Activated T-cell treated with anti-CD3 and anti-CD28 coated beads, Interleukin-2, amount 50 U/mL, for 48 hours (primary cell): ENCODE measurements at places on chromosomes 4 and X.

DNA sequence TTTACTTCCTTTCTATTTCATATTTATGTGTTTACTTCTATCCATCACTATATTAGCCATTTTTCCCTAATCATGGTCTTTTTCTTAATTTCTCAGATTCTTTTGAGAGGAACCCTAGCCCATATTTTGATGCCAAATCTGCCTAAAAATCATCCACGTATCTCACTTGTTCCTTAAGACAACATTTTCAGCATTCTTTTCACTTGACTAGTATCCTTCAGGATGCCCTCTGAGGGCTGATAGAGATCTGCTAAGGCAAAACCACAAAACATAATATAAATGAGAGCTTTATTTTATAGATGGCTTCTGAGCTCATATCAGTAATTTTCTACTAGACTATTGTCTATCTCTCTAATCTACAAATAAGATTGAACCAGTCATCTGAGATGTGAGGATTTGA lies 341.9 kb downstream of the GPM6A start:
- no peak for DNase-seq

DNA sequence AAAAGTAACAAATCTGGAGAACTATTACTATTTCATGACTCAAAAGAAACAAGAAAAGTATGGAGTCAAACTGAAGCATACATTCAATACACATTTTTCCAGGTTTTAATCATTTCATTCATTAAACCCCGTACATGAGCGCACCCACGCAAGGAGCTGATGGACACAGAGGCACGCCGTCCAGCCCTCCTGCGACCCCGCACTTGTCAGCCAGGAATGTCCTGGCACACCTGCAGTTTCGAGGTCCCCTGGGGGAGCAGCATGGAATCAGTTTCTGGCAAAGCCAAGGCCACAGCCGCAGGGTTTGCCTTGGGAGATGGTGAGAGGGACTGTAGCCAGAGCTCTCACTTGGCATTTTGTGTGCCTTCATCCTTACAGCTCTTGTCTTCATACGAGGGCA lies 12.8 kb upstream of the SLC2A9 start:
- DNase-seq: no peak

- no peak for DNase-seq
These were observed 9.8 kb upstream of the TNIP2 start for GRCh38 chr4:2765832-2766526.

DNA sequence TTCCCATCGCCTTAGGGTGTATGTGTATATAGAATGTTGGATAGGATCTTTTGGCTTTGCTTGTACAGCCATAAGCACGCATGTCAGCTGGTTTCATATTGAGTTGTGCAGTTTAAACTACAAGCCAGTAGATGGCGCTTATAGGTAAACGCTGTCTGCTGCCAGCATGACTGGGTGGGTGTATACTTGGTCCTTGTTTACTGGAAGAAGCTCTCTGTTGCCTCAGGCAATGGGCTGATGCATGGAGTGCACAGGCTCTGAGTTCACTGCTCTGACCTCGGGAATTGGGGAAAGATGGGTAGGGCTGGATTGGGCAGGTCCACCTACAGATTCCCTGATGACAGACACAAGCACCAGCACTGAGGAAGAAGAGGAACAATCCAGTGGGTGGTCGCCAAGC lies 831.5 kb downstream of the STIM2 start:
- DNase-seq: no peak

DNA sequence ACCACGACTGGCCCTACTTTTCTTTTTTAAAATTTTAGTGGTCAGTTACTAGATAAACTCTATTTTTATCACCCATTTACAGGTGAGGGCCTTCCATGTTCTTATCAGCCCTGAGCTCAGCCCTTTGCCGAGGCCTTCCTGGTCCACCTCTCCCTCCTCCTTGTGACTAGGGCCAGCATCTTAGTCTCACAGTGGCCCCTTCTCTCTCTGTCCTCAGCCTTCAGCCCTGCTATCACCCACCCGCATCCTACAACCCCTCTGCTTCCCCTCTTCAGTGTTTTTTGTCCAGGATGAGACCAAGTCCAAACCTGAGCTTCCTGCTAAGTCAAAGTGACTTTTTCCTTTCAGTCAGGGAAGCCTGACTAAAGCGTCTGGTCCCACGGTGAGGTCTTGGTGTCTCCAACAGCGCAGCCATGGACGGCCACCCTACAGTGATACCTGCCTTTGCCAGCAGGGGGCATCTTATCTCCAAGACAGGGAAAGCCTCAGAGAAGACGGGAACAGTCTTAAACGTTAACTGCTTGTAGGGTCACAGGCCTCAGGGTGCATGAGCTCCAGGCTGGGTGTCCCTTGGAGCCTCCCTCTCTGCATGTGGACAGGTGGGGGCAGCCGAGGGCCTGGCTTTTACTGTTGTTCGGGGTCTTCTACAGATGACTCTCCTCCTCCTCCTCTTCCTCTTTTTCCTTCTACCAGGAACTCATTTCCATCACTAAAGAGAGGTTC lies 11.7 kb upstream of the GAGE10 start:
- DNase-seq: peak; percentile 90

DNA sequence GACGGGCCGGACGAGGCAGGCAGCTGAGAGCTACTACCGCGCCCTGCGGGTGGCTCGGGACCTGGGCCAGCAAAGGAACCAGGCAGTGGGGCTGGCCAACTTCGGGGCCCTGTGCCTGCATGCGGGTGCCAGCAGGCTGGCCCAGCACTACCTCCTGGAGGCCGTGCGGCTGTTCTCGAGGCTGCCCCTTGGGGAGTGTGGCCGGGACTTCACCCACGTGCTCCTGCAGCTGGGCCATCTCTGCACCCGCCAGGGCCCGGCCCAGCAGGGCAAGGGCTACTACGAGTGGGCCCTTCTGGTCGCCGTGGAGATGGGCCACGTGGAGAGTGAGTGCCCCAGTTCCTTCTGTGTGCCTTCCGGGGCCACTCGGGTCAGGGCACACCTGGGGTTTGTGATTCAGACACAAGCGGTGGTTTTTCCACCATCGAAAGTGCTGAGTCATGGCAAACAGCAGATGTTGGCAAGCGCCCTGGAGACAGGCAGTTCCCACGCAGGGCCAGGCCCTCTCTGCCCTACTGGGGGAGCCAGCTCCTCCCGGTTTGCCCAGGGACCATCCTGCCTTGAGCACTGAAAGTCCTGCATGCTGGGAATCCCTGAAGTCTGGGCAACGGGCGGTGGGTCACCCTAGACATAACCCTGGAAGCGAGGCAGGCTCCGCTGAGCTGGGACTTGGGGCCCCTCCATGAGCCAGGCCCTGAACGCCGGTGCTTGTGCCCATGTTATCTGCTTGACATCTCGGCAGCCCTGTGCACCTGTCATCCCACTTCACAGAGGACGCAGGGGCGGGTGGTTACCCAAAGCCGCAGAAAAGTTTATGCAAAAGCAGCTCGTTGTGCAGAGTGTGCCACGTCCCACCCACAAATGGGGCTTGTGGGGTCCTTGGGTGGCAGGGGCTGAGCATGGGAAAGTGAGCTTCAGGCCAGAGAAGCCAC lies 29.5 kb downstream of the SH3TC1 start:
- DNase-seq: peak; percentile 87

DNA sequence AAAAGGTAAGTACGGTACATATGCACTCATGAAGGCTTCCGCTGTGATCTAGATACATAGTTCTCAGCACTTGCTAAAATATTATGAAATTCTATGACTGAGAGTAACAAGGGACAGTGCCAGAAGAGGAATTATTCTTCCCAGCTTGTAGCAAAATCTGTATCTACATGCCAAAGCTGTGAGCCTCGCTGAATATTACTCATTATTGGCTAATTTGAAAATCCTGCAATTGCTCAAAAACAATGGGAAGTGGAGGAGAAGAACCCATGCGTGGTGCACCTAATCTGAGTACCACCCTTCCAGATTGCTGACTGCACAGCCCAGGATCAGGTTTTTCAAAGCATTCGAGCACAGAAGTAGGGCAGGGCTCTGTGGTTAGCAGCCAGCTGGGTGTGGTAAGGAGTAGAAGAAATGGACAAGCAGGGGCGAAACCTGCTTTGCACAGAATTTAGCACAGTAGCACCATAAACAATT lies 17.4 kb upstream of the PDCL2 start:
- DNase-seq: no peak

GRCh38 chr4:42729505-42730237 lies 72.8 kb upstream of the ATP8A1 start:
- no peak for DNase-seq

- DNase-seq: no peak
These were observed 265.2 kb upstream of the BOD1L1 start for GRCh38 chr4:13892739-13893105.

DNA sequence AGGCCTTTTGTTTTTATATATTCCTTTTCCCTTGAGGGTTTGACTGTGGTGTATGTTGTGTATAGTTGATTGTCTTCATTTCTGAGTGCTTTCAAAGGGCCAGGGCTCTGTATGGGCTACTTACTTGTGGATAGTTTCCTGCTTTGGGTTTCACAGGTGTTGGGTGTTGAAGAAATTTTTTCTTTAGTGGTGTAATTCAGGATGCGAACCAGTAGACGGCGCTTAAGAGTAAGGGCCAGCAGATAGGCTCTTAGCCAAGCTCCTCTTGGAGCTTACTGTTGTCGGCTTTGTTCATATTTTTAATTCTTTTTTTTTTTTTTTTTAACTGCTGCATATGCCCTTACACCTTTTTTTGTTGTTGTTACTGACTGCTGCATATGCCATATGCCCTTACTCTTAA lies 276.3 kb upstream of the GALNT7 start:
- DNase-seq: no peak

- no peak for DNase-seq
These were observed 5.3 kb upstream of the TRMT2B start for GRCh38 chrX:101057093-101057714.

GRCh38 chr4:112340023-112340422 lies 42.9 kb downstream of the ALPK1 start:
- DNase-seq: no peak

DNA sequence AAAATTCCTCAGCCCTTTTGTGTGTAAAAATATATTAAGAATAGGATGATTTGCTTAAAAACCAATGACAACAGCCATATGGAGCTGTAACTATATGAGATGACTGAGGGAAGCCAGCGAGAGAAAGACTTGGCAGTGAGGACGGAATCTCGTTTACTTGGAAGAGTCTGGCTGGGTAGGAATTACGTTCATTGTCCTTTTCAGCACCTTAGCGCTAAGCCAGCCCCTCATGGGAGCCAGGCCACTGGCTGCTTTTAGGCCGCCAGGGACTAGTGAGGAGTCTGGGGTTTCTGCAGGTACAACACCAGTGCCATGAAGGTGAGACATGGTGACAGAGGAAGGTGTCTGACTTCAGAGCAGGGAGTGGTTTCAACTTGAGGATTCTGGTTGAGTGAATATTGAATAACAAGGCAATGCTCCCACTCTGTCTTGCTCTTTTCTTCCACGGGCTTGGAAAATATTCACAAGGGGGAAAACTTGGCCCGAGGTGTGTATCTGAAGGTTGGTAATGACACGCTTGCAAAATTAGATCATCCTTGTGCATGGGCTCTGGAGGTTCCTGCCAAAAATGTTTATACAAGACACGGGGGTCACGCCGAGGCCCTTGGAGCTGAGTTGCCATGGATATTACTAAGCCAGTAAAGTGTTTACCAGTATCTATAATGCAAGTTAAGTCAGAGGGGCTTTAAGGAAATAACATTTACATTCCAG lies 17.4 kb downstream of the KLF3 start:
- no peak for DNase-seq

- DNase-seq: no peak
These were observed 52.4 kb downstream of the GLRB start for GRCh38 chr4:157128395-157128794.

DNA sequence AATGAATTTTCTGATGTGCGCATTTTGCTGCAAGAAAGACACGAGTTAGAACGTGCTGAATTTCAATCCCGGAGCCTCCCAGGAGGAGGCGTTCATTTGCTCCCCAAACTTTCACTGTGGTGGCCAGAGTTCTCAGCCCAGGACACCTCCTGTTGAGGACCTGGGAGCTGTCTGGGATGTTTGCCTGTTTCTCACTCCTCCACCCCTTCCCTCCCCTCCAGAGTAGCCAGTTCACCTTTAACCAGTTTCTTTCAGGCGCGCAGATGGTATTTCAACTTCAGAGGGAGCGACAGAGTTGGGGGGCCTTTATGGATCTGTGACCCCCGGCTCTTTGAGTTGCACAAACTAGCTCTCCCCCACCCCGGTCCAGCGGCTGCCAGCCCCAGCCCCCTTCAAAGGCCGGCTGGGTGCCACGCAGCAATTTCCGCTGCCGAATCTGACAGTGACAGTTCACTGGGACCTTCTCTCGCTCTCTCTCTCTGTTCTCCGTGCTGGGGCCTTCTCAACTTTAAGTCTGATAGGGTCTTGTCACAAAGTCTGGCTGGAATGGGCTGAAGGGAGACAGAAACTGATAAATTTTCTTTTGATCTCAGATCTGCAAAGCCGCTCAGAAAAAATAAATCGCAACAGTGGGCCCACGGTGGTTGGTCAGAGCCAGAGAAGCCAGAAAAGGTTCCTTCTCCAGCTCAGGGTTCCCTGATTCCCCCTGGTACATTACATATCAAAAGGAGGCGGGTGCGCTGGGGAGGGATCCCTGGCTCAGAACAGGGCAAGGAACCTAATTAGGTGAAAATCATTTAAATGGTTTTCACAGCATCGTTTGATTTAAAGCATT lies 100.0 kb upstream of the STX18 start:
- DNase-seq: no peak

DNA sequence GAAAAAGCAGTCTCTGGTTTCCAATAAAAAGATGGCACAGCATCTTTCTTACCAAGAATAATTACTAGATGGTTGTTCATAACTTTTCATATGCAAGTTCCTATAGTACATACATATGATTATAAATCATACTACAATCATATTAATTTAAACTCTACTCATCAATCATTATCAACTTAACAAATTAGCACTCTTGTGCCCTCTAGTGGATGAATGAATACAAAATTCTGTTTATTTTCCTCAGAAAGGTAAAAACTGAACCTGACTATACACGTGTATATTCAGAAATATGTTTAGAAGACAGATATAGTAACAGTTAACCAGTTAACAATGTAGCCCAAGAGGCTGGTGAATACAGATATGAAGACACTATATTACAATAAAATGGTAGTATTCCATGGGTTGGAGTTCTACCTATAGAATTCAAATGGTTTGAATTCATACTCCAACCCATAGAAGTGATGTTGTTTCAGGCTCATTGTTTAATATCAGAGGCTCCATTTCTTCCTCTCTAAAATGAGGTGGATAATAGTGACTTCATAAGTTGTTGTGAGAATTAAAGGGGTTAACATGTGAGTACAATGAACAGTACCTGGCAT lies 100.0 kb downstream of the ADAMTS3 start:
- no peak for DNase-seq

GRCh38 chr4:11525085-11525484 lies 96.4 kb upstream of the HS3ST1 start:
- no peak for DNase-seq

DNA sequence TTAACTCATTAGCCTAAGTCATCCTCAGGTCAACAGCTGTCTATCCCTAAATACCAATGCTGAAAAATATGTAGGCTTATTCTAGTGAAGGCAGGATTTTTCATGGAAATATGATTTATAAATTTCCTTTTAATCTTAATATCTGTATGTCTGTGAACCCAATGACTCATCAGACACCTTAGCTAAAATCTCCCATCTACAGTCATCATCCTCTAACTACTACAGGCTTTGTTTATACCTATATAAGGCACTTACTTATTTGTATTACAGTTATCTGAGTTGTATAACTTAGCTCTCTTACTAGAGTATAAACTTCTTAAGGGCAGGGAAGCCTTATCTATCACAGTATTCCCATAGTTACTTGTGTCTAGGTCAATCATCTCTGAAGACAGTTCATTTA lies 24.2 kb downstream of the AMMECR1 start:
- no peak for DNase-seq

GRCh38 chrX:147736045-147736444 lies 175.7 kb upstream of the FMR1 start:
- no peak for DNase-seq
